ENCODE measurements at places on chromosomes 11 and 22.

GRCh38 chr11:121767433-121767832, 314.7 kb upstream of the SORL1-AS1 start:
- no peak for DNase-seq

DNA sequence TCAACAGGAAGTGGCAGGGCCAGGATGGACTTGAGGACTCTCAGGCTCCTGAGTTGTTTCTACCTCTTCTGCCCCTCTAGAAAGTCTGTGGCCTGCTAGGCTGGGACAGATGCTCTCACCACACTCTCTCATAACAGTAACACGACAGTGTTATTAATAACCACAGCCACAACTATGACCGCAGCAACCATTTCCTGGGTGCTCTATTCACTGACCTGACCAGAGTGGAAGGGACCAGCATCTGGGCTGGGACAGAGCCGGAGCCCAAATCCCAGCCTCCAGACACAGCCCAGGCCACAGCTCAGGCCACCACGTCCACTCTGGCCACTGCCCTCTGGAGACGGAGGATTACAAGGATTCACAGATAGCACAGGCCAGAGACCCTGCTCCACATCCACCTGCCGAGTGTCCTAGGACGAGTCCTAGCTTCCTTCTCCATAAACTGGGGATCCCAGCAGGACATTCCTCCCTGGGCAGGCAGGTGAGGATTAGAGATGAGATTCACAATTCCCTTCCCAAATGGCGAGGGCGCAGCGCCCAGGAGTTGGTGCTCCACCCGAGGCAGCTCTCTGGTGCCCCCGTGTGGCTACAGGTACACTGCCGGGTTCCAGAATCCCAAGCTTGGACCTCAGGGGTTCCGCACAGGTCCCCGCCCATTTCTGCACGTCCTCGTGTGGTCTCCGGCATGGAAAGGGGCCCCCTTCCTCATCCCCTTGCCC, 7.1 kb downstream of the PNPLA5 start:
- peak; percentile 66 for DNase-seq

DNA sequence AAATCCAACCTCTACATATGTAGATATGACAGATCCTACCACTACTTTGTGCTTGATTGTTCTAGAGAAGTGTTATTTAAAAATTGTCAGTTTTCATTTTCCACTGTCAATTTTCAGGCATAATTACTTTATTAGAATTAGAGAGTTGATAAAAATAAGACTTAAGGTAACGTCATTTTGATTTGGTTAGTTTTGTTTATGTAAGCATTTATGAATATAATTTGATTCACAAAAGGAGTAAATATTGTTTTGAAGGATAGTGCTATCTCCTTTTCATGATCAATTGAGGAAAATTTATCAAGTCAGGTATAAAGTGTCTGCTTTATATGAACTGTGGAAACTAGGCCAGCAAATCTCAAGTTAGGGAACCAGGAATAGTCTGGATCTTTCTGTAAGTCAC, 42.6 kb upstream of the PITPNB start:
- no peak for DNase-seq

GRCh38 chr11:77512092-77512491, 38.2 kb upstream of the PAK1 start:
- DNase-seq = no peak

DNA sequence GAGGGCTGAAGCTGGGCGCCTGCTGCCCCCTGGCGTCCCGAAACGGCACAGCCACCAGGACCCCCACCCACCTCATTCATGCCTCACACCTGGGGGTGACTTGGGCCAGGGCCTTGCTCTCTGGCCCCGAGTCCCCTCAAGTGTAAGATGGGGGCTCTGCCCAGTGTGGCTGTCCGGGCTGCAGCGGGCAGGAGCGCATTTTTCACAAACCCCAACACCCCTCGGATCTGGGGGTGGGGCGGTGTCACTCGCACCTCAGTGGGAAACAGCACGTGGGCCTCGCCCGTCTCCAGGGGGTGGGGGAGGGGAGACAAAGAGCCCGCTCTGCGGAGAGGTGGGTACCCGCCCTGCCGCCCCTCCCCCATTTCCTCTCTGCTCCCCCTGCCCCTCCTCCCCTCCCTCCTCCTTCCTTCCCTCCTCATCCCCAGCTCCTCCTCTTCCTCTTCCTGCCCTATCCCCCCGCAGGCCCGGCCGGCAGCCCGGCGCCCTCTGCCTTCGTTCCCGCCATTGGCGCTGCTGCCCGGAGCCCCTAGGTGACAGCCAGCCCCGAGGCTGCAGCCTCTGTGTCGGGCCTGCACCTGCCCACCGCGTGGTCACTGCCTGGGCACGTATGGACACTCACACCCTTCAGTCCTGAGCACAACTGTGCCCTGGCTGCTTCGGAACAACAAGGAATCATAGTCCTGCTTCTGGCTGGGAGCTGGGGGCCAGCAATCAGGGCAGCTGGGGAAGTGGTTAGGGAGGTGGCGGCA, 6.8 kb upstream of the CDKN1C start:
- DNase-seq = peak; percentile 88

DNA sequence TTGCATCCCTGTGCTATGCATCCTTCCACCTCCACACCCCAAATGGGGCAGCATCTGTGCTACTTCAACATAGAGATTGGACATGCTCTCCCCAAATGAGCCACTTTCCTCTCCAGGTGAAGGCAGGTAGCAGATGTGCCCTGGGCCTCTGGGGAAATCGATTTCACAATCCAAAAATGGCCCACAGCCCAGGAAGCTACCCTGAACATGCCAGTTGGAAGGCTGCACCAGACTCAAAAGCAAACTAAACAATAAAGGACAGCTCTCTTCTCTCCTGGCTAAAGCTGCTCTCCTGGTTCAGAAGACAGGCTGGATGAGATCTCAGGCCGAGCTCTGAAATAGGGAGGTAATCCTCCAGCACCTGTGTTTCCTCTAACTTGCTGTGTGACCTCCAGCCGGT, 19.7 kb downstream of the ISX start:
- DNase-seq = no peak

- no peak for DNase-seq
Observed at GRCh38 chr22:44266796-44267760, 45.7 kb downstream of the SHISAL1 start.
